ENCODE measurements at places on chromosomes 1 and 21.

- DNase-seq, result no peak
Measured at GRCh38 chr21:33984021-33984481, 68.4 kb upstream of the ATP5PO start.

- peak; percentile 55 for DNase-seq
Measured at GRCh38 chr1:43835082-43836021, 98.2 kb upstream of the ARTN start.

- no peak for DNase-seq
Measured at GRCh38 chr1:28833381-28833780, 21.4 kb downstream of the OPRD1 start.

GRCh38 chr1:102252731-102253505 lies 256.2 kb upstream of the OLFM3 start:
- DNase-seq, result no peak

GRCh38 chr1:9590201-9590600 lies 1.5 kb downstream of the TMEM201 start:
- no peak for DNase-seq

GRCh38 chr1:204685236-204686006 lies at the start of gene LRRN2:
TSS of gene LRRN2 (minus strand) at chr1:204685738. CDS start at chr1:204619992, 65,746 bp downstream.
- DNase-seq, result no peak

- DNase-seq, result no peak
Measured at GRCh38 chr1:222105393-222105737, 363.5 kb upstream of the DUSP10 start.

DNA sequence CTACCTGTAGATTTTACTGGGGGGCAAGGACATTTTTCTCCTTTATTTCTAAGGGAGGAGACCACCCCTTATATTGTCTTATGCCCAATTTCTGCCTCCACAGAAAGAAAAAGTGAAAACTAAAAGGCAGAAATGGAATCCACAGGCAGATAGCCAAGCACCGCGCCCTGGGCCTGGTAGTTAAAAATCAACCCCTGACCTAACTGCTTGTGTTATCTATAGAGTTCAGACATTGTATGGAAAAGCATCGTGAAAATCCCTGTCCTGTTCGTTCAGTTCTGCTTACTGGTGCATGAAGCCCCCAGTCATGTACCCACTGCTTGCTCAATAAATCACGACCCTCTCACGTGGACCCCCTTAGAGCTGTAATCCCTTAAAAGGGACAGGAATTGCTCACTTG lies 33.7 kb upstream of the IL6R start:
- DNase-seq, result no peak

DNA sequence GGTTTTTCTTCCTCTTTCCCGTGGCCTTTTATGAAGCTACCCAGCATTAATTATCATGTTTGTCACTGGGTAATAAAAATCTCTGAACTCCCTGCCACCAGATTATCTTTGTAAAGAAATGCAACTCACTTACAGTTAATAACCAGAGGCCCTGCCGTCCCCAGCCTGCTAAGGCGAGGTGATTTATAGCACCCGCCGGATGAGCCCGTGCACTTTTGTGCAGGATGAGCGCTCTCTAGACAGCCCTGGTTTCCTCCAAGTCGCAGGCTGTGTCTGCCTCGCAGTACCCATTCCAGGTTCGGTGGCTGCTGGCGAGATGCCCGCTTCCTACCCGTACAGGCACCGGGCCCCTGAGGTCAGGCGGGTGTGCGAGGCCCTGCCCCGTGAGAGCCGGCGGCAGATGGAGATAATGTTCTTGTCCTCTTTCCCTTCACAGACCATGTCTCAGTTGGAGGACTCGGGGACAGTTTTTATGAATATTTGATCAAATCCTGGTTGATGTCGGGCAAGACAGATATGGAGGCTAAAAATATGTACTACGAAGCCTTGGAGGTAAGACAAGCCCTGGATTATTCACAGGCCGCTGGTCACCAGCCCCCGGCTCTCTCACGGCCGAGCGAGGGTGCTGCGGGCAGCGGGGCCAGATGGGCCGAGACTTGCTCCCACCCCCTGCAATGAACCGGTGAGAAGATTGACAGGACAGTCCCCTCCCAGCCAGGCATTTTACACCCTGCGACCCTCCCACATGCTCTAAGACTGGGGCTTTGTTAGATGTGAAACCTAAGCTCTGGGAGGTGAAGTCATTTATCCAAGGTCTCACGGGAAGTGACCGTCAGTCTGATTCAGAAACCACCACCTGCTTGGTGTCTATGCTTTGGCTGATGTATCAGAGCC lies 28.5 kb upstream of the SELENON start:
- DNase-seq, result no peak

- no peak for DNase-seq
Measured at GRCh38 chr21:16134134-16134533, 404.4 kb downstream of the USP25 start.

DNA sequence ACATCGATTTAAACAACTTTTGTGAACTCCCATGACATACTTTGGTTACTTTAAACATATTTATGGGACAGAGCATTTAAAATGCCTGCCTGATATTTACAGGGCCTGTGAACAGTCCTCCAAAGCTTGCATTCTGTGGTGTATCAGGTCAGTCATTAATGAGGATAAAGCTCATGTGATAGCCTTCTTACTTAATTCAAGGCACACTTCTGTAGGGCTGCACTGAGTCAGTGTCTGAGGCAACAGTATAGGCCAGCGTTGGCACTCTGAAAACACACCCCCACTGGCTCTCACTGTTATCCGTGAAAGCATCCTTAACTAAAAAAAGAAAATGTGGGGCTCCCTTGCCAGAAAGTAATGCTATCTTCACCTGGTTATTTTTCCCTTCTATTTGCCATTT lies 200.0 kb downstream of the NFIA start:
- DNase-seq, result no peak

DNA sequence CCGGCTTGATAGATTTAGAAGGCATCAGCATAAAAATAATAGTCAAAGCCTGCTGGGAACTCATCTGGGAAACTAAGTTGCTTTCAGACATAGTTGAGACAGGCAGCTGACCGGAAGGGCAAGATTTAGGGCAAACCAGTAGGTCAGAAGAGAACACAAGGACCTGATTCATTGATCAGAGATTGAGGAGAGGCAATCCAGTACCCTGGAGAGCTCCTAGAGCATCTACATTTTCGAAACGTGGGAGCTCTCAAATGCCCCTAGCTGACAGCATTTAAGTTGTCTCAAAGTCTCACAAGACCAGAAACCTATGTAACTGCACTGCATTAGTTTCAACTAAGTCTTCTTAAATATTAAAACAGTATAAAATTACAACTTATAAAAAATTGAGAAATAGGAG lies 22.9 kb upstream of the MTF2 start:
- no peak for DNase-seq

- peak; percentile 42 for DNase-seq
Measured at GRCh38 chr1:56676571-56677035, 31.5 kb downstream of the PRKAA2 start.

DNA sequence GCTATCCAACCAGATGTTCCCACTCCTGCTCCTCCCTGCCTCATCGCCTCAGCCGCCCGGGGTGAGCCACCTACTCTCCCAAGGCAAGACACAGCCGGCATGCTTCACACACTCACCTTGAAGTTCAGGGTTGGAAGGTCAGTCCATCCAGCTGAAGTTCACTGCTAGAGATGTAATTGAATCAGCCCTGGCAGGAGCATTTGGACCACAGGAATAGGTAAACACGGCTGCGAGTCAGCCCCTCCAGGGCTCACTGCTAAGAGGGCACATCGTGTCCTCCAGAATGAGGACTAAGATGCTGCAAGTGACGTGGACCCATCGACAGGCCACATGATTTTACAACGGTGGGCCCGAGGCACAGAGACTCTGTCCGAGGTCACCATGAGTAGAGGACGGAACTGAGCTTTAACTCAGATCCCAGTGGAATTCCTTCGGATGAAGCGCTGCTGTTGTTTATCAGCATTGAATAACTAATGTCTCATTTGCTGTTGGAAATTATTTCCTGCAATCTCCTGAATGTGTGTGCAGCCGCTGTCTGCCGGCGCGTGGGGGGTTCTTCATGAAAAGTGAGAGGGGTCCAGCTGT lies 41.9 kb downstream of the RSPH1 start:
- DNase-seq, result no peak

DNA sequence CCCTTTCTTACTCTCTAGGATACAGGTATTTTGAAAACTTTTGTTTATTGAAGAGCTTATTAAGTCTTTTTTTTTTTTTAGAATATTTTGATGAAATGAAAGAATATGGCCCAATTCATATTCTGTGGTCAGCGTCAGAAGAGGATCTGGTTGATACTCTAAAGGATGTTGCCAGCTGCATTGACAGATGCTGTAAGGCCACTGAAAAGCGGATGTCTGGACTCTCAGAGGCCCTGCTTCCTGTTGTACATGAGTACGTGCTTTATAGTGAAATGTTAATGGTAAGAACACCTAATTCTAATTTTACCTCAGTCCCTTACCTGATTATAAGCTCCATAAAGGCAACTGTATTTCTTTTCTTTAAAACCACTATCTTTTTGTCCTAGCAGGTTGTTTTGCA lies 37.1 kb downstream of the SNX7 start:
- no peak for DNase-seq

DNA sequence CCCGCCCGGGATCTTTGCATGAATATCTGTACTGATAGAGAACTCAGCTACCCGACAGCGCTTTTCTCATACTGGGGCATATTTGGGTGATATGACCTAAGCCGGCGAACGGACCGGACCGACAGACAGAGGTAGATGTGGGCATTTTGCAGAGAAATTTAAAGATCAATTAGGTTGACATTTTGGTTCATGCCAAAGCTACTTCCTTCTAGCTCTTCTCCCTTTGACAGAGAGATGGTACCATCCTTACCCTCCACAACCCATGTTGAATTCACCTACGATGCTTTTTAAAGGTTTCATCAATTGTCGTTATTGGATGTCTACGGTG lies 459 bp downstream of the ARV1 start:
- DNase-seq, result no peak

DNA sequence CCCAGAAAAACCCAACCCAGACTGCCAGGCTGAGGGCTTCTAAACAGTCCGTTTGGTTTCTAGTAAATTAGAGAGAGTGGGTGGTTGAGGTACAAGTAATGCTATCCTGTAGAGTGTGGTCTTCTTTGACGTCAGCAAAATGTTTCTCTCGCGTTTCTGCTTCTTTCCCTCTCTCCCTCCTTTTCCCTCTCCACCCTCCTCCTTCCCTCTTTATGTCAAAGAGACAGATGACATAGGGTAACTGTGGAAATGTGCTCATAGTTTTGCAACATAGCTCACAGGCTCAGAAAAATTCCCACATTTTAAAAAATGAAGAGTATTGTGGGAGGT lies 158.3 kb downstream of the TOMM20 start:
- no peak for DNase-seq

GRCh38 chr1:178496410-178497135 lies at the start of gene CLEC20A:
TSS of gene CLEC20A (minus strand) at chr1:178496964. CDS start at chr1:178496939, 25 bp downstream.
- DNase-seq, result no peak

- no peak for DNase-seq
Measured at GRCh38 chr1:204592246-204592948, 76.2 kb downstream of the MDM4 start.

DNA sequence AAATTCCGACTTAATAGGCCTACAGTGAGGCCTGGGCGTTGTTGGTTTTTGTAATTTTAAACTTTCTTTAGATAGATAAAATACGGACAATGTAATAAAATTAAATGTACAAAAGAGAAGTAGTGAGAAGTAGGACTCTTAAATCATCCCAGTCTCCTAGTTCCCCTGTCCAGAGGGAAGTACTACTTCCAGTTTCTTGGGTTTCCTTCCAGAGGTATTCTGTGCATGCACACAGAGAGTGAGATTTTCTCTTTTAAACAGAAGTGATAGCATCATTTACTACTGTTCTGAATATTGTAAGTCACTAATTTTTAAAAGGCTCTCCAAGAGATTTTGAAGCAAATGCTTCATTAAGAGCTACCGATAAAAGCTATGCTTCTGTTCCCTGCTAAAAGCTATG lies 7.2 kb upstream of the FNBP1L start:
- DNase-seq, result no peak

GRCh38 chr1:209162651-209163050 lies 420.9 kb upstream of the CAMK1G start:
- no peak for DNase-seq

DNA sequence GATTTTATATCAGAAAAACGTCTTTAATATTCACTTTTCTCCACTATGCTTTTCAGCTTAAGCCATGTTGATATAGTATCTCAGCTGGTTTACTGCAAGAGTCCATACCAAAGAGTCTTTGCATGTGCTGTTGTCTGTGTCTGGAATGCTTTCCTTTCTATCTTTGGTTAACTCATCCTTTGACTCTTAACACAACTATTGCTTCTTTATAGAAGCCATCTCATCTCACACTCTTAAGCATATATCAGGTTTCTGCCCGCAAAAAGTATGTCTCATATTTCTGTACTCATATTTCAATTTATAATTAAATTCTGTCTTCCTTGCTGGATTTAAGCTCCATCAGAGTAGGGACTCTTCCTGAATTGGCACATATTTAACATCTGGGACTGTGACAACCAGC lies 220.9 kb upstream of the KCNK2 start:
- DNase-seq, result no peak

DNA sequence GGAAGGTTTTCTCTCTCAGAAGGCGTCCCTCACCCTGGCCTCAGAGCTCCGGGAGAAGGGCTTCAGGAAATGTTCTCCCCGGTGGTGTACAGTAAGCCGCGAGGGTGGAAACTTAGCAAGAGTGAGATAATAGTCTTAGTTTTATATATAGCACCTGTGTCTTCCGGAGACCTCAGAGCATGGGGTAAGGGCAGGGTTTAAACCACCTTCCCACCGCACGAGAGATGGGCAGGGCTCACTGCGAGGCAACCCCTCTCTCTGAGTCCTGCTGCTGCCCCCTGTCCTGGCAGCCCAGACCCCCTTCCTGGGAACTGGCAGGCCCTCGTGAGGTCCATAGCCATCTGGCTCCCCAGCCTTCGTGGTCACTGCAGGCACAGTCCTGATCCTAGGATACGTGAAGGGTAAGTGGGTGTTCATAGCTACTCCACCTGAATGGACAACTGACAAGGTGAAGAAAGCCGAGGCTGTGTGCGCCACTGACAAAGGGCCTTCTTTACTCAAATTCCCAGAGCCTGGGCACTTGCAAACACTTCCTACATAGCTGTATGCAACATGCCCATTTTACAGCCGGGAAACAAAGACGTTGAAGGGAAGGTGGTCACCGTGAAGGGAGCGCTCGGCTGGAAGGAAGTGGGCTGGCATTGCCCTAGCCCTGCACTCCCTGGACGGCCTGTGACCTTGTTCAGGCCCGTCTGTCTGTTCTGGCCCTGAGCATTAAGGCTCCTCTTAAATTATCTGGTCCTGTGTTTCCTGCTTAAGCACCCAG lies 26.9 kb downstream of the ITPKB start:
- no peak for DNase-seq

DNA sequence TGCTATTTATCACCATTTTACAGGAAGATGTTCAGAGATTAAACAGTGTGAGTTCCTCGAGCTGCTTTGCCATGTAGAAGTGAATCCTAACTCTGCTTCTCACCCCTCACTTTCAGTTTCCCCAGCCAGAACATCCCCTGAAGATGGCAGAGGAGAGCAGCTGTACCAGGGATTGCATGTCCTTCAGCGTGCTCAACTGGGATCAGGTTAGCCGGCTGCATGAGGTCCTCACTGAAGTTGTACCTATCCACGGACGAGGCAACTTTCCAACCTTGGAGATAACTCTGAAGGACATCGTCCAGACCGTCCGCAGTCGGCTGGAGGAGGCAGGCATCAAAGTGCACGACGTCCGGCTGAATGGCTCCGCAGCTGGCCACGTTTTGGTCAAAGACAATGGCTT lies 16.9 kb downstream of the TENT5C start:
- no peak for DNase-seq

Data from foreskin keratinocyte (primary cell).